GM10248 (cell line): ENCODE measurements at places on chromosomes 3 and 15.

DNA sequence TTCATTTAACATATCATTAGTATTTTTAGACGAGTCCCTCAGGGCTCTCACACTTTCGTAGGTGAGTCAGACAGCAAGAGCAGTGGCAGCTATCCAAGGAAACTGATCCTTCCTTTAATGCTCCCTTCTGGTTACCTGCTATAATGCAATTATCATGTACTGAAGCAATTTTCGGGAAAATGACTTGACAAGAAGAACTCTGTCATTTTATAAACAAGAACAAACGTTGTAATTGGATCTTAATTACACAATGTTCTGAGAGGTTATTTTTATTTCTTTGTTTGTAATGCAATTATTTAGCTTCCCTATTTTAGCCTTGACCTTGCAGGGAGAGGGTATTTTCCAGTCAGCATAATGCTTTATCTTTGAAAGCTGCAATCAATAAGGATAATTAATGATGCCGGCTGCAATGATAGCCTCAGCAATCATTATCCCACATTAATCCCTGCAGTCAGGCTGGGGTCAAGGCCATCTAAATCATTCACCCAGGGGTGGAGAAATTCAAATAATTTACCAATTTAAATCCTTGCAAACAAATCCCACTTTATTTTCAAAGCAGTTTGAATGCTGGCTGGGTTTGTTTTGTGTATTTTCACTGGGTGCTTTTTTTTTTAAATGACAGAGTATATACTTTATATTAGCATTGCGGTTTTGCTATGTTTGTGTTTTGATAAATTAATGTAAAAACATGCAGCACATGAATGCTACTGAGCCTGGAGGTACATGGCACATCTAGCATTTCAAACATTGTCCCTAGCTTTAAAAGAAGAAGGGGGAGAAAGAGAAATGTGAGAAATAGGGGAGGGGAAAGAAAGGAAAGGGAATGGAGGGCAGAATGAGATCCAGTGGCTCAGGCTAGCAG is 249.9 kb downstream of the SHOX2 start:
- DNase-seq: no peak

DNA sequence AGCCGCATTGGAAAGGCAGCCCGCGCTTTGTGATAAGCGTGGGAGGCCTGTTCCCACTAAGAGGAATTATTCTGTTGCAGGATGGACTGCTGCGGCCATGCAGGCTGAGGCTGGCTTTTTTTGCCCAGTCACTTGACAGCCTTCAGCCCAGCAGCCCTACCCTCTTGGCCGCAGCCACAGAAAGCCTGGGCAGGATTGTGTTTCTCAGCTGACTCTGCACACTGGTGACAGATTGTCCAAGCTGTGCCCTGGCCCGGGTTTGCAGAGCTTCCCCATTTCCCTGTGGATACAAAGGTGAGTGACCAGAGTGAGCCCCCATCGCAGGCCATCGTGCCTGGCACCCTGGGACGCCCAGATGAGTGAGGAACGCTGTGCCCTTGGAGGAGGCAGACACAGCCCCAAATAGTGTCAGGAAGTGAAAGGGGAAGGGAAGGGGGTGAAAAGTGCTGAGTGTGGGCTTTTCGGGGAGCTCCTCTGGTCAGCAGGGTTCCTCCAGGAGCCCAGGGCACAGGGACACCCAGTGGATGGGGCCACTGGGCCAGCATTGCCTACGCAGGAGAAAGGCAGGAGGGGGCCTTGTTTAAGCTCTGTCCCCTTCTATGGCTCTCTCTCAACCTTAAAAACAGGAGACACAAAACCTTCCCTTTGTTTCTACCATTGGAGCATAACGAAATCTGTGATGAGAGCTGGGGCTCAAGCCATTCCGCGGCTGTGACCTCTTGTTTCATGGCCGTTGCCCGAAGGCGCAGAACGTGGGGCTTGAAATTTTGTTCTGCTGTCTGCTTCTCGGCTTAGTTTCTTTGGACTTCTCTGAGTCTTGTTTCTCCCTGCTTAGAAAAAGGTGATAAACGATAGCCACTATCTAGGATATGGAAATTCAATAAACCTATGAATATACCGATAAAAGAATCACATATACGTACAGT is 91.5 kb upstream of the MEF2A start:
- no peak for DNase-seq

GRCh38 chr3:184399410-184399809 is 19.6 kb downstream of the CHRD start:
- DNase-seq: no peak

DNA sequence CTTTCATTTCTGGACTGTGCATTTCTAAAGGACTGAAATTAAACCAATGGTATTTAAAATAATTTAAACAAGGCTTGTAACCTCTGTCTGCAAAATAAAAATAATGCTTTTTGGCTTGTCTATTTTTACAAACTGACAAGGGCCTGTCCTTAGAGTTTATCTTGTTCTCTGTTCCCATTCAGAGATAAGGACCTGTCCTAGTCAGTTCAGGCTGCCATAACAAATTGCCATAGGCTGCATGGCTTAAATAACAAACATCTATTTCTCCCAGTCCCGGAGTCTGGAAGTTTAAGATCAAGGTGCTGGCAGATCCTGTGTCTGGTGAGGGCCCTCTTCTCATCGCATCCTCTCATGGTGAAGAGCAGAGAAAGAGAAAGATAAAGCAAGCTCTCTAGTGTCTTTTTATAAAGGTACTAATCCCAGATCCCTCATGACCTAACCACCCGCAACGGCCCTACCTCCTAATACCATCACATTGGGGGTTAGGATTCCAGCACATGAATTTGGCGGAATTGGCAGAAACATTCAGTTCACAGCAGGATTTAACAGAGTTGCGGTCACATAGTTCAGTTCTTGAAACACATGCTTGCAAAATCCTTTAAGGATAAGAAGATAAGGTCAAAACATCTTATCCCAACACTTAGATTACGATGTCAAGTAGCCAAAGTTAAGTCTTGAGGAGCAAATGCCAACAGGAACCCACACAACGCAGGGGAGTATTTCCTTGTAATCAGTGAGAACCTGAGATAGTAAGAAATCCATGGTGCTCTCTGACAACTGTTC is 17.8 kb downstream of the KBTBD8 start:
- no peak for DNase-seq

DNA sequence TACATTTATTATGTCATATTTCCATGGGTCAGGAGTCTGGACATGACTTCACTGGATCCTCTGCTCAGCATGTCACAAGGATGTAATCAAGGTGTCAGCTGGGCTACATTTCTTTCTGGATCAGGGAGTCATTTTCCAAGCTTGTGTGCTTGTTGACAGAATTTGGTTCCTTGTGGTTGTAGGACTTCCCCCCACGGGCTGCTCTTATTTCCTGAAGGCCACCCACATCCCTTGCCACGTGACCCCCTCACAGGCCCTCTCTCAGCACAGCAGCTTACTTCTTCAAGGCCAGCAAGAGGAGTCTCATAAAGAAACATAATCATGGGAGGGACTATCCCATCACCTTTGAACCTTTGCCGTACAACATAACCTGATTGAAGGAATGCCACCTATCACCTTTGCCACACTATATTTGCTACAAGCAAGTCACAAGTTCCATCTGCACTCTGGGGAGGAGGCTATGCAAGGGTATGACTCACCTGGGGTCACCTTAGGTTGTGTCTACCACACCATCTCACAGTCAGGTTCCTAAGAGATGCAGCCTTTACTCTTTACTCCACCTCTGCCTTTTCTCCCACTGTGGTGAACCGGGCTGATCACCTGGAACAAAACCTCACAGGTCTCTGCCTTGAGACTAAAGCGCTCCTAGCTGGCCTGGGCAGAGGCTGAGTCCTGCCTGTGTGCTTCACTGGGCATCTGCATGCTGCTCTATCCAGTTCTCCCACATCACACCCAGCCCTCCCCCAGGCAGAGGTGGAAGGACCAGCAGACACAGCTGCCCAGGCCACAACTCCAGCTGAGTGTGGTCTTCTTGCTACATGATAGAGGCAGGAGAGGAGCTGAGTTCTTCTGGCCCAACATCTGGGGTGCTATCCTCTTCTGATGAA is 13.5 kb downstream of the RAB6B start:
- no peak for DNase-seq

DNA sequence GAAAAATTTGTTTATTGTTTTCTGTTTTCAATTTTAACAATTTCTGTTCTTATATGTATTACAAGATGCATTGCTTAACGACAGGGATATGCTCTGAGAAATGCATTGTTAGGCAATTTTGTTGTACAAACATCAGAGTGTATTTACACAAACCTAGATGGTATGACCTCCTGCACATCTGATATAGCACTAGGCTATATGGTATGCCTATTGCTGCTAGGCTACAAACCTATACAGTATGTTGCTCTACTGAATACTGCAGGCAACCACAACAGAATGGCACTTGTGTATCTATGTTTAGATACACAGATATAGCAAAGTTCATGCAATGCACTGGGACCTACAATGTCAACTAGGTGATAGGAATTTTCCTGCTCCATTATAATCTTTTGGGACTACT is 70.1 kb downstream of the SUCNR1 start:
- DNase-seq: no peak

DNA sequence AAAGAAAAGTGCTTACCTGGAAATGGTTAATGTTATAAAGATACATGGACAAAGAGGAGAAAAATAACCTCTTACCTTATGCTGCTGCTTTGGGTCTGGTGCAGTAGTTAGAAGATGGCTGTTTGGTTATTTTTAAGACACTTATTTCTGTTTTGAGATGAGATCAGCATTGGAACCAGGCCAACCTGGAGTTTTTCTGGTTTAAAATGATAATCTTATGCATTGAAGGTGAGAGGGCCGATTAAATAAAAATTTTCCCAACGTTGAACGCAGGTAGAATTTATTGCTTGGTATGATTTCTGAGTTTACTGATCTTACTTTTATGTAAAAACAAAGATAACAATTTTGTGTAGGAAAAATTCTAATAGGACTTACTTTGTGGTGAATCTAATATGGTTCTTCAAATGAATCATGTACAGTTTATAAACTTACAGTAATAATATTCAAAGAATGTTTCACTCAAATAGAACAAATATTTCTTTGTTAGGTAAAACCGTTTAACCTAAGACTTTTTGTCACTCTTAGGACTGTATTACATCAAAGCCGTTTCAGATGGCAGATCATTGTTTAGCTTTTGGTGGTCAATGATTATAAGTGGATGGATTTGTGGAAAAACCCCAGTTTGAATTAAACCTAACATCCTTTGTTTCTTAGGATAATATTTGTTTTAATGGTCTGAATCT is 14.9 kb downstream of the UBE2E2 start:
- DNase-seq: no peak

DNA sequence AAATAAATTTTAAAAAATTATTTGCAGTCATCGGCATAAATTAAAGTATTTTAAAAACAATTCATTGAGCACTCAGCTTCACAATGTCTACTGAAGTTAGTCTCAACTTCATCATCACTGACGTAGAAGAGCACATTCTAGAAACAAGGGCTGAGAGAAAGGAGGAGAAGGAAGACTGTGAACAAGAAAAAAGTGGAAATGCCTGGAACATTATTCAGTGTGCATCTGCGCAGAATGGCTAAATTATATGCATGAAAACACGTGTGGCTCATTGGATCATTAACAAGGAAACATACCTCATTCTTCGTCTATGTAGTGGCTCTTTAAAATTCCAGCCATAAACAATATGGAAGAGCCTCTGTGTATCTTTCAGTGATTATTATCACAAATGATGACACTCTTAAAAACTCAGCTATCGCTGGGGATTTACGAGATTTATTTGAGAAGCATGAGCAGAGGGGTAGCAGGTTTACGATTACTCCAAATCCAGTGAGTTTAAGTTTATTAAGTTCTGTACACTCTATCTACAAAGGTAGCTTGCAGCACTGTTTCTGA is 404.2 kb upstream of the CDIN1 start:
- no peak for DNase-seq

GRCh38 chr15:94555841-94556519 is 324.6 kb downstream of the MCTP2 start:
- no peak for DNase-seq

- DNase-seq: no peak
Observed at GRCh38 chr15:36612063-36612788, 32.8 kb downstream of the CDIN1 start.

DNA sequence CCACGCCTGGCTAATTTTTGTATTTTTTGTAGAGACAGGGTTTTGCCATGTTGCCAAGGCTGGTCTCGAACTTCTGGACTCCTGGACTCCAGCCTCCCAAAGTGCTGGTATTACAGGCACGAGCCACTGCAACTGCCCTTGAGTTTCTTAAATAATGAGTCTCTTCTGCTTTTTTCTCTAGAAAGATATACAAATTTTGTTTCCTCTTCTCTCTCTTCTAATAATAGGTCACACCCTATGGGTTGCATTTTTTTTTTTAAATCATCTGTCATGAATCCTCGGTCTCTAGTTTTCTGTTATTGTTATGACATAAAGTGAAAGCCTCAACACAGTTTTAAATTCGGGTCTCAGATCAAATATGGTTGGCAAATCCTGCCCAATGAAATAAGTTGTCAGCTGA is 111.2 kb downstream of the IL12A start:
- DNase-seq: peak; percentile 34

GRCh38 chr3:14847613-14848541 is 29.1 kb downstream of the FGD5 start:
- peak; percentile 49 for DNase-seq

GRCh38 chr3:46844397-46844796 is 18.8 kb downstream of the MYL3 start:
- DNase-seq: no peak

DNA sequence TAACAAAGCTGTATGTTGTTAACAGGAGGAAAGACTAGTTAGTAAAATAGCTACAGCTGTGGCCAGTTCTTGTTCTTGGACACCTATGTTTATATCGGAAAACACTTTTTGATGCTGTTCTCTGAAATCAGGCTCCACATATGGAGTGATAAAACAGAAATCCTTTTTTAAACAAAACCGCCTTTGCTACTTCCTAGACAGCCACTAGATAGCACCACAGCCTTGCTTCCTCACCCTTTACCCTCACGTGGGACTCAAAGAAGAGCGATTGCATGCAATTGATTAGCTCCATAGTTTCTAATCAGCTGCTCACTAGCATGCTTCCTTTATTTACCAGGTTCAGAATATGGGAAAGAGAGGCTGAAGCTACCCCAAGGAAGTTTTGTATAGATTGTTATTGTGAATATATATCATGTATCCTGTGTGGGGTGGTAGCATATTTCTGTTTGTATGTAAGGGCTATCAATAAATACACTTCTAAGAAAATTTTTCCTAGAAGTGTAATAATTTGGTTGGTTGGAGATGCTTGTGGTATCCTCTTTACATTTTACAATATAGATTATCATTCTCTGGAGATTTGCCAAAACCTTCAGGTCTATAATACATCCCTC is 4.3 kb upstream of the MTFMT start:
- DNase-seq: peak; percentile 60

DNA sequence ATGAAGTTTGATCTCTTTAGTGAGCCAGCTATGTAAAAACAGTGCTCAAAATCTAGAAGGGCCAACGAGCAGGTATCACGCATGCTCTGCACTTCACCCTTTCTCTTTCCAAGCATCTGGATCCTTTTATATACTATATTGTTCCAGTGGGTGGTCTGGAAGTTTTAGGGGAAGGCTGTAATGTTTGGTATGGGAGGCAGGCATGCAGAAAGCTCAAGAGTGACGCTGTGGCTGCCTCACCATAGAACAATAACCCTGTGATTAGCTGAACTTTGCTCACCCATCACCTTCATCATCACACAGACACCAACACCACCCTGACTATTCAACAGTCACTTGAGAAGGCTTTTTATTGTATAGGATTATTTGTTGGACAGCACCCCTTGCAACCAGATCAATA is 81.6 kb downstream of the FBN1 start:
- no peak for DNase-seq
